ENCODE measurements at places on chromosomes 1 and 21. TPM values are rescaled to one million over a fixed set of nuclear protein-coding genes. Genes with fewer than 3 reads are reported as not detected.

DNA sequence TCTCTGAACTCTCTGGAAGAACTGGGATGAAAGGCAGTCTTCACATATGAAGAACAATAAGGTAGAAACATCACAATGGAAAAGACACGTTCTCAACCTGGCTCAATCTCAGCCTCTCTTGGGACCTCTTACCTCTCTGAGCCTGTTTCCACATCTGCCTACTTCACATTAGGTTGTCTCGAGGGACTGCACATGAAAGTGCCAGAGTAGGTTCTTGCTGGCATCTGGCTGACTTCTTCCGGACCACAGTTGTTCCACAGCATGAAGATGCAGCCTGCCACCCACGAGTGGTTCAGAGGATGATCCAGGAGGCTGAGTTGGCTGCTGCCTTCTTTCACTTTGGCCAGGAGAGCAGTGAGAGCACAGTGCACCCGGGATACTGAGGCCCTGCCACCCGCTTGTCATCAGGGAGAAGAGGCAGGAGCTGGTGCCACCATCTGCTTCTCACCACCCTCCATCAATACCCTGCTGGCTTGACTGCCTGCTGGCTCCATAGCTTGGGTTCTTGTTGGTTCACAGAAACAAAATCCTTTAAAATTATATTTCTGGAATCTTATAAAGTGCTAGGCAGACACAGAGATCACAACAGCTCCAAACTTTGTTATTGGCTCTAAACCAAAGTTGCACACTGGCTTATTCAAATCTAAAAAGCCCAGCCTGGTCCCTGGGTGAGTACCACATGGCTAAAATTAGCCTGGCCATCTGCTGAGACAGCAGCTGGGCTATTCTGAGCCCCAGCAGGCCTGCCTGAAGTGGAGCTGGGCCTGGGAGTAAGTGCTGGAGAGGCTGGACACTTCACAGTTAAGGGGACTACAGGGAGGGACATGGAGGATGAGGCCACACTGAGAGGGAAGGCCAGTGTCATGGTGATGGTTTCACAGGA, 46.9 kb upstream of the LIN9 start:
- DNase-seq: no peak

- DNase-seq: no peak
These were observed 3.5 kb downstream of the PTCH2 start for GRCh38 chr1:44839576-44839975.

DNA sequence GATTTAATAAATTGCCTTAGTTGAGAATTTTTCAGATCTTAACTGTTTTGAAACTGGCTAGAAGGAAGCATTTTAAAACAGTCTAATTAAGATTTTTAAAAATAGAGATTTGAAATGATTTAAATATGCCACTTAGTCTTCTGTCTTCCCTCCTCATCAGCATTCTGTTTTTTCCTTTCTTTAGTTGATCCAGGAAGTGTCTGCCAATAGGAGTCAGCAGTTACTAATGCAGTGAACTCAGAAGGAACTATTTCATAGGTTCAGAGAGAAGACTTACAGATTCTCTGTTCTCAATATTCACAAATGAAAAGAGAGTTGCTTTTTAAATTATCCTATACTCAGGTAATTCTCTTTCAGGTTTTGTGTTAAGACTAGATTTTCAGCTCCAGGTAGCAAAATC, 84.5 kb downstream of the RPS6KC1 start:
- no peak for DNase-seq

DNA sequence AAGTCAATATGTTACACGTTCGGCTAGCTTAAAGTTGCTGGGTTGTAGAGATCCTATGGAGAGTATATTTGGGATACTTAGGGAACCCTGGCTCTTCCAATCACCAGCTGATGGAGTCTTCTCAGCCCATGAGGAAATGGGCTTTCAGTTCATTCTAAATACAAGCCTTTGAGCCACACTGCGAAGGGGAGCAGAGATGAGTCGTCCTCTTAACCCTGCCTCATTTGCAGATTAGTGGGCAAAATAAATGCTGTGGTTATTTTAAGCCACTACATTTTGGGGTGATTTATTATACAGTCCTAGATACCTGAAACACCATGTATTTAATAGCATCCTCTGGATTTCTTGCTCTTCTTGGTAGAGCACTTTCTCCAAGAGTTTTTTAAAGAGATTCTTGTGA, 19.0 kb upstream of the VCAM1 start:
- no peak for DNase-seq

GRCh38 chr1:184472136-184472535, 85.3 kb downstream of the C1orf21 start:
- DNase-seq: no peak

DNA sequence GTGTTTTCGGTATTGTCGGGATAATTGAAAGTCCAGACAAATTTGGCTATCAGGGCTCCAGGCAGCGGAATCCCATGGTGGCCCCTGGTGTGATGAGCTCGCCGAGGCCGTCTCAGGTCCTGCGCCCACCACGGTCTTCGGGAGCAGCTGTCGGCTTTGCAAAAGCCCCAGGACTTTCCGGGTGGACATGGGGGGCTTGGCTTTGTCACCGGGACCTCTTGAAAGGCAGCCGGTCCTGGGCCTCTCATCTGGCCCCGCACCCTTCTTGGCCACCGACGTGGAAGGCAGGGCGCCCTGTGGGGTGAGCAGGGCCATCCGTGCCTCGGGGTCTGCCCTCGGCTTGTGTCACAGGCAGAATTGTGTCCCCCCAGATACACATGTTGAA, 87.1 kb upstream of the ACTRT2 start:
- DNase-seq: no peak

PDZK1IP1 gene
- polyA plus RNA-seq: 2,553 TPM

HSPG2 gene
- polyA plus RNA-seq: 60.4 TPM

SYT6 gene
- 1.7 TPM for polyA plus RNA-seq
